Right renal pelvis (tissue), 4 donors: ENCODE measurements at places on chromosomes 3 and 15.

DNA sequence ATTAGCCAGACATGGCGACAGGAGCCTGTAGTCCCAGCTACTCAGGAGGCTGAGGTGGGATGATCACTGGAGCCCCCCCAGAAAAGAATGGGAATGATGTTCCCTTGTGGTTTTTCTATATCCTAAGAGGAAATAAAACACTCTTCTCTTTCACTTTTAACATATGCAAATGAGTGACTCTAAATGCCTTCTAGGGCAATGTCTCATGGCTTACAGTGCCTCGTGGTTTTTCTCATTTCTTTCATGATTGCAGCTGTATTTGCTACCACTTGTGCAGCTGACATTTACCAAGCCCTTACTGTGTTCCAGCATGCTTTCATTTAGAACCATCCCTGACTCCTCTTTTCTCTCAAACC, 26.4 kb downstream of the STOML1 start:
- no peak for DNase-seq

DNA sequence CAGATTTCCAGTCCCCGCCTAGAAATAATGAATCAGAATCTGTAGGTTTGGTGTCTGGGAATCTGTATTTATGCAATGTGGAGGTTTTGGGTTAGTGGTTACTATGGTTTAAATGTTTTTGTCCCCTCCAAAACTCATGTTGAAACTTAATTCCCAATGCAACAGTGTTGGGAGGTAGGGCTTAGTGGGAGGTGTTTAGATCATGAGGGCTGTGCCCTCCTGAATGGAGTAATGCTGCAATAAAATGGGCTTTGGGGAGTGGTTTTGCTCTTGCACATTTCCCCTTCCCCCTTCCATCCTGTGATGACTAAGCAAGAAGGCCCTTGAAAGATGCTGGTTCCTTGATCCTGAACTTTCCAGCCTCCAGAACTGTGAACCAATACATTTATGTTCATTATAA, 9.2 kb upstream of the RFC4 start:
- DNase-seq = no peak

GRCh38 chr3:58609990-58610389, 32.8 kb upstream of the FAM107A start:
- DNase-seq = no peak

- no peak for DNase-seq
These were observed 3.1 kb upstream of the CAMKV start for GRCh38 chr3:49872801-49873281.

- peak; percentile 3 for DNase-seq
These were observed 663 bp downstream of the PDCD10 start for GRCh38 chr3:167733961-167734497.

DNA sequence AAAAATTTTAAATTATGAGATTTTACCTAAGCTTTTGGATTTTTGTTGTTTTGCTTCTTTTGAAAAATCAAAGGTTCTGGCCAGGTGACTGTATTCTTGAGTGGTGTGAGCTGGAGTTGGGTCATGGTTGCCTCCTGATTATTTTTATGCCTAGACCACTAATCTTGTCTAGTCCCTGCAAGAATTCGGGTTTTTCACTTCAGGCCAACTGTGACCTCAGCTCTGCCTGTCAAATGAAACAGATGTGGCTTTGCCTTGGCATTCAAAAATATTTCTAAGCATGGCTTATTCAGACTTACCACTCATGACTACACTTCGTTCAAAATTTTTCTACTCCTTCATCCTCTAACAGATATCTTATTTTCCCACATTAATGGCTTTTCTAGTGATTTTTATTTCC, 25.4 kb upstream of the CDV3 start:
- no peak for DNase-seq

- no peak for DNase-seq
These were observed 401.5 kb upstream of the FRG2C start for GRCh38 chr3:75262661-75263060.

- no peak for DNase-seq
These were observed 451.1 kb upstream of the TPRG1 start for GRCh38 chr3:188720636-188721035.

- DNase-seq = no peak
These were observed 1.1 kb downstream of the UCN2 start for GRCh38 chr3:48562367-48563095.

DNA sequence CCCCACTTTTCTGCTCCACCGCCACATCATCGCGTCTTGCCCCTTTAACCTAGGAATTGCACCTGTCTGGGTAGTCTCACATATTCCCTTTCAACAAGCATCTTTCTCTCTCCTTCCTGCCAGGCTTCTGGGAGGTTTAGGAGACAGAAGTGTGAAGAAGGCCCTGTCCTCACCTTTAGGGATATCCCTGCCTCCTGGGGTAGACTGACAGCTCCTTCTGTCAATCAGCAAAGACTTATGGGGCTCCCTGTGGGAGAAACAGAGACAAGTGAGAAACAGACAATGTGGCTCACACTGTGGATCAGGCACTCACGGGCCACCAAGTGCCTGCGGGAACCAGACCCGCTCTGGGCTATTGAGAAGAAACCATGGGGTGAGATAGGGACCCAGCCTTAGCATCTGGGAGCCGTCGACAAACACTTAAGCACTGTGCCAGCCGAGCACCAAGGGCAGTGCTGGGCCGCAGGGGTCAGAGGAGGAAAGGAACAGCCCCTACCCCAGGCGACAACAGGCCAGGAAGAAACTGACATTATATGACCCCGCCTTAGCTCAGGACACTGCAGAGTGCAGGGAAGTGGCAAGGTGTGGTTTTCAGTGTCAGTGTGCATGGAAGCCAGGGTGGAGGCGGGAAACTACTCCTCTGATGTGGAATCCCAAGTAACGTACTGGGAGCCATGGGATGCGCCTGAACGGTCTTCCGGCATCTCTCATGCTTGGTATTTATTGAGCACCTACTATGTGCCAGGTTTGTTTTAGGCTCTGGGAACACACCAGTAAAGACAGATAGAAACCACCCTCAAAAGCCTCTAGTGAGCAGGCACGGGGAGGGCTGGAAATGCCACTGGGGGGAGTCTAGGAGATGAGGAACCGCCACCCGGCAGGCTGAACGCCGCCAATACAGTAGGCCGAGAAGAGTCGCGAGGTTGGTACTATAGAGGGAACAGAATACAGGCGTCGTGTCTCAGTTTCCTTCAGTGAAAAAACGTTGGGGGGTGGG, 1.8 kb downstream of the EFCC1 start:
- no peak for DNase-seq

GRCh38 chr15:55775316-55775715, 32.4 kb upstream of the PRTG start:
- DNase-seq = no peak

DNA sequence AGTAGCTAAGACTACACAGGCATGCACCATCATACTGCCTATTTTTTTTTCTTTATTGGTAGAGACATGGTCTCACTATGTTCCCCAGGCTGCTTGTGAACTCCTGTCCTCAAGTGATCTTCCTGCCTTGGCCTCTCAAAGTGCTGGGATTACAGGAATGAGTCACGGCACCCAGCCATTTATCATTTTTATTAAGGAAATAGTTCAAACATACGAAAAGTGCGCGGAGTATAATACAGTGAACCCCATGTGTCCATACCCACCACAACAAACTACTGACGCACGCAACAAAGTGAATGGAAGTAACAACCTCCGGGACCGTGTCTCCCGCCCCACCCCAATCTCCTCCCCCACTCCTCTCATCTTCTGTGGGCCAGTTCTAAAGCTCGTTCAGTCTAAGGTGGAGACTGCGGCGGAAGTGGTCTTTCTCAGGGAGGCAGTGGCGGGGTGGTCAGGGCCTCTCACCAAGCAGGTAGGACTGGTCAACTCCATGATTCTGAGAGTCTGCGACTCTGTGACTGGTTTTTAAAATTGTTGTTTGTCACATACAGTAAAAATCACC, 42.1 kb downstream of the DNAJB8 start:
- no peak for DNase-seq

- DNase-seq = peak; percentile 50
These were observed 681.3 kb downstream of the ROBO1 start for GRCh38 chr3:79086514-79086913.

DNA sequence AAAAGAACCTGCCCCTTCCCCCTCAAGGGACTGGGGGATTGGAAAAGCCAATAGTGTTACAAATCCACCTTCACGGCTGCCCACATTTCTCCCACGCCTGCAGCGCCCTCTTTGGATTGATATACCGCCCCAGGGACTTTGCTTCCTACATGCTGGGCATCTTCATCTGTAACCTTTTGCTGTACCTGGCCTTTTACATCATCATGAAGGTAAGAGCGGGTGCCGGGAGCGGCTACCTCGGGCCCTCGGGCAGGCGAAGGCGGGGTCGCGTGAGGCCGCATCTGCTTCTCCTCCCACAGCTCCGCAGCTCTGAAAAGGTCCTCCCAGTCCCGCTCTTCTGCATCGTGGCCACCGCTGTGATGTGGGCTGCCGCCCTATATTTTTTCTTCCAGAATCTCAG, 73.1 kb downstream of the USF3 start:
- DNase-seq = no peak

DNA sequence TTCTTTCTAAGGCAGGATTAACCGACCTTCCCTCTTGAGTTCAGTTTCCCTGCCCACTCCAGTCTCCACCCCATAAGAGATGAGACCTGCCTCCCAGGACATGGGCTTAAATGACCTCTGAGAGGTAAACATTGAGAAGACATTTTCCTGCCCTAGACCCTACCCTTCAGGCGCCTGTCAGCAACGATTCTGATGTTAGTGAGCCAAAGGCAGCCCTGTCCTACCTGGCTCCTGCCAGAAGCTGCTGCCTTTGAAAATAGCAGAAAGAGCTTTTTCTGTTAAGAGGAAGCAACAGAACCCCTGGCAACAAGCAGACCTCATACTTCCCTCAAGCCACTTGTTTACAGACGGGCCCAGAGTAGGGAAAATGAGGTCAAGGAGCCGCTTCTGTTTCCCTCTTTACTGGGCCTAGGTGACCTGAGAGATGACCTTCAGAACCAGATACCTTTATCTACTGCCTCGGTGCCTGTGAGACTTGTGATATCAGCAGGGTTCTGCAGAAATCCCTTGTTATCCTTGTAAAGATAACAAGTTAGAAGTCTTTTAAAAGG, 52.0 kb downstream of the CD200R1L start:
- DNase-seq = no peak

- no peak for DNase-seq
These were observed 35.7 kb downstream of the SQOR start for GRCh38 chr15:45670511-45670910.

- no peak for DNase-seq
These were observed 135.5 kb upstream of the COL8A1 start for GRCh38 chr3:99502871-99503270.

GRCh38 chr15:60591496-60592370, 112.8 kb upstream of the ICE2 start:
- DNase-seq = no peak

DNA sequence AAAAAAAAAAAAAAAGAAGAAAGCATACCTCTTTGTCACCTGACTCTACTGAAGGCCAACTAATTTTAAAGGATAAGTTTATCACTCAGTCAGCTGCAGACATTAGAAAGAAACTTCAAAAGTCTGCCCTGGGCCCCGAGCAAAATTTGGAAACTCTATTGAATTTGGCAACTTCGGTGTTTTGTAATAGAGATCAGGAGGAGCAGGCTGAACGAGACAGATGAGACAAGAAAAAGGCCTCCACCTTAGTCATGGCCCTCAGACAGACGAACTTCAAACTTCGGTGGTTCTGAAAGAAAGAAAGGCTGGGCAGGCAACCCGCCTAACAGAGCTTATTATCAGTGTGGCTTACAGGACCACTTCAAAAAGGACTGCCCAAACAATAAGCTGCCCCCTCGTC, 18.5 kb downstream of the GLDN start:
- no peak for DNase-seq

- DNase-seq = no peak
These were observed 9.1 kb downstream of the GHRL start for GRCh38 chr3:10283638-10284037.

GRCh38 chr3:12327021-12327420, 38.2 kb downstream of the PPARG start:
- DNase-seq = no peak

DNA sequence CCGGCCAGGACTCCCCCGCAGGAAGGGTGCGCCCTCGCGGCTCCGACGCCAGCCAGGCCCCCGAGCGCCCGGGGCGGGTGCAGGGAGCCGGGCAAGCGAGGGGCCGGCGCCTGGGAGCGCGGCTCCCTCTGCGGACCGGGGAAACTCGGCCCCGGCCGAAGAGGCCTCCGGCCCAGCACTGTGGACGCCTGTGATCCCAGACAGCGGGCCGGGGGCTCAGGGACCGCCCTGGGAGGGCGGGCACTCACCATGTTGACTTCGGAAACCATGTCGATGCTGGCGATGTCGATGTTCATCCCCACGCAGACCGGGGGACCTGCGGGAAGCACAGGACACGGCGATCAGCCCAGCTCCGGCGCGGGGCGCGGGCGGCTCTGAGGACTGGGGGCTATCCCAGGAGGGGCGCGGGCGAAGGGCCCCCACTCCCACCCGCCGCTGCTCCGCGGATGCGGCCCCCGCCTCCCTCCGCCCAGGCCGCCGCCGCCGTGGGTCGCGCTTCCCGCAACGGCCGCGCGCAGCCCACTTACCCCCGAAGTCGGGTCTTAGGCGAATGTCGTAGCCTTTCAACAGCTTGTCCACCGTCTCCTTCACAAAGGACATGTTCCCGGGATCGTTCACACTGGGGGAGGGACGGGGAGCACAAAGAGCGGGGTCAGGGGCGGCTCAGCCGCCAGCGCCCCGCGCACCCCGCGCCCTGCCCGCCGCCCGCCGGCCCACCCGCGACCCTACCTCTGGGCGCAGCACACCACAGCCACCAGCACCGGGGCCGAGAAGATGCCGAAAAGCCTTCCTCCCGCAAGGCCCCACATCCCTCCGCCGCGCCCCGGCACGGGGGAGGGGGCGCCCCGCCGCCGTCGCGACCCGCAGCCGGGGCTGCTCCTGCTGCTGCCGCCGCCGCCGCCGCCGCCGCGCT, at the start of gene GABRB3:
Gene GABRB3 (minus strand): TSS at position 913 of the 913 bp plus-strand sequence.
- DNase-seq = no peak

DNA sequence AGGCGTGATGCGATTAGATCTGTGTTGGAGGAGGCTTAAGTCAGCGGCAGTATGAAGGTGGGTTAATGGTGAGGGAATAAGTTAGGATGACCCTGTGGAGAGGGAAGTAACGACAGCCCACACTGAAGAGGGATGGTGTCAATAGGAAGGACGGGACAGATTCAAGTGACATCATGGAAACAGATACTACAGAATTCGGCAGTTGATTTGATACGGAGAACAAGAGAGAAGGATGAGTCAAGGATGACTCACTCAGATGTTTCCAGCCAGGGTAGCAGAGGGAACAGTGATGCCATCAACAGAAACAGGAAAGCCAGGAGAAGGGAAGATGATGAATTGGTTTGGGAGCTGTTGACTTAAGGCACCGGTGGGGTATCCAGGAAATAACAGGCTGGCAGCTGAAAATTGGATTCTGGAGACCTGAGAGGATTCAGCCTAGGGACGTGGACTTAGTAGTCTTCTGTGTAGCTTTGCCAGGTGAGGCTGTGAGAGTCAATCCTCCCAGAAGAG, 38.0 kb downstream of the SHC4 start:
- no peak for DNase-seq

- DNase-seq = no peak
These were observed 13.5 kb upstream of the MYO5C start for GRCh38 chr15:52309154-52309548.

- no peak for DNase-seq
These were observed 790.1 kb upstream of the CFAP20DC start for GRCh38 chr3:59839810-59840515.
